ENCODE measurements at places on chromosomes 5 and 9. TPM values are rescaled to one million over a fixed set of nuclear protein-coding genes. Genes with fewer than 3 reads are reported as not detected.
A peak's percentile ranks its signal among the peaks of the same experiment; 100 is the strongest.

DNA sequence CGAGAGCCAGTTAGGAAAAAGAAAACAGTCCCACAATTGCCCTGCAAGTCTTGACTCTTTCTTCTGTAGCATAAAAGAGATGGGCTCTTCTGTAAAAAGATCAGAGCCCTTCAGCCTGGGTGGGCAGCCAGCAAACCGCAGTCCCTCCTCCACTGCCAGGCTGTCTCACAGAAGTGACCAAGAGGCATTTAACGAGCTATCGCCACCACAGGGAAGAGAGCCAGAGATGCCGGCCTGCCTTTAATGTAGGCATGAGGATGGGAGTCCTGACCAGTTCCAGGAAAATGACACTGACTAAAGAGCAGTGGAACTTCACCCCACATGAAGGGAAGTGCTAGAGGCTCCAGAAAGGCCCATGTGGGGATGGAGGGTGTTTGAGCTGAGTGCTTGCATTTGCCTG lies 264.6 kb downstream of the NDUFS4 start:
- DNase-seq = no peak

- no peak for DNase-seq
Observed at GRCh38 chr9:97864396-97864795, 11.4 kb downstream of the FOXE1 start.

DNA sequence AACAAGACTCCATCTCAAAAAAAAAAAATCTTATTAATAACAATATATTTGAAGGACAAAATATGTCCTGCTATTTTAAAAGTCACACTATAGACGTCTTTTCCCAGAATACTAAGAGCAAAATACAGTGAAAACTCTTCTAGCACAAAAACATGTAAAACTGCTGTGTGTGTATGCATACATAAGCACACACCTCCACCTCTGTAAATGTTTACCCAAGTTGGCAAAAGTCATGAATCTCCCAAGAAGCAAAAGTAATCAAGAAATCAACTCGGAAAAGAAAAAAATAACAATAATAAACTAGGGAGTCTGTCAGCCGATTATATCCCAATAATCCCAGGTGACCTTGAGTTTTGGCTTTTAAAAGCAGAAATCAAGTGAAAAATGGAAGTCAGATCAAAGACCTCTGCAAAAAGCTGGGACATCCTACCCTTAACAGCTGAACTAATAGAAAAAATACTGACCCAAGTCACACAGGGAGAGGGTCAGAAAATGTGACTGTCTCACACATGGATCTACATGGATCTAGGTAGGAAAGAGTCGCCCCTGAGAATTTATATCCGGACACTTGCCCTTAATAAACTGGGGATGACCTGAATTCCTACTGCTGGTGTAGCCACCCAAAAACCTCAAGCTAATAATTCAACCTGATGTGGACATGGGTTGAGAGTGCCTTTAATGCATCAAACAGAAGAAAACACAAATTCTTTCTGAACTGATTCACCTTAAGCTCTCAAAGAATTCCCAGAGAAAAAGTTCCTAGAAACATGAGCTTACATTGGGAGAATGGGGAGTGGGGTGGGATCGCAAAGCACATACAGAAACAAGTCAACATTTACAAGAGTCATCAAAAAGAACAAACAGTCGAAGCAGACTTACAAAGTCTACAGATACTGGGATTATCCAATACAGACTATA lies 29.9 kb downstream of the LPAR1 start:
- DNase-seq = no peak

- DNase-seq = no peak
Observed at GRCh38 chr9:37150415-37150814, 30.0 kb downstream of the ZCCHC7 start.

DNA sequence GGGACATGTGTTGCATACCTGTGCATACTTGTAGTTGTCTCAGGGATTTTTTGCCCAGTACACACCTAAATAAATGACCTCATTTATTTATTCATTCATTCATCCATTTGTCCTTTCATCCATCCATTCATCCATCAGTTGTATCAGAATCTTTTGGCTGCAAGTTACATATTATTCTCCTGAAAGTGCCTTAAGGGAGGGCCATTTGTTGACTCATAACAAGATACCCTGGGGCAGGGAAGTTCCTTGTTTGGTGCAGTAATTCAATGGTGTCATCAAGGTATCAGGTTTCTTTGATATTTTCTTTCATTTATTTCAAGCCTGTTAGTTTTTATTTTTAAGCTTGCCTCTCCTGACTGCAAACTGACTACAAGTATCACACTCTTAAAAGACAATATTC lies 597.9 kb upstream of the TLE4 start:
- peak; percentile 45 for DNase-seq

- DNase-seq = no peak
Observed at GRCh38 chr5:62340392-62340791, 34.4 kb downstream of the KIF2A start.

GRCh38 chr5:39283231-39283818 lies 64.0 kb upstream of the FYB1 start:
- DNase-seq = peak; percentile 4

- DNase-seq = no peak
Observed at GRCh38 chr5:132896685-132897084, 23.2 kb downstream of the LEAP2 start.

- DNase-seq = no peak
Observed at GRCh38 chr9:110124439-110124838, 83.5 kb downstream of the C9orf152 start.

DNA sequence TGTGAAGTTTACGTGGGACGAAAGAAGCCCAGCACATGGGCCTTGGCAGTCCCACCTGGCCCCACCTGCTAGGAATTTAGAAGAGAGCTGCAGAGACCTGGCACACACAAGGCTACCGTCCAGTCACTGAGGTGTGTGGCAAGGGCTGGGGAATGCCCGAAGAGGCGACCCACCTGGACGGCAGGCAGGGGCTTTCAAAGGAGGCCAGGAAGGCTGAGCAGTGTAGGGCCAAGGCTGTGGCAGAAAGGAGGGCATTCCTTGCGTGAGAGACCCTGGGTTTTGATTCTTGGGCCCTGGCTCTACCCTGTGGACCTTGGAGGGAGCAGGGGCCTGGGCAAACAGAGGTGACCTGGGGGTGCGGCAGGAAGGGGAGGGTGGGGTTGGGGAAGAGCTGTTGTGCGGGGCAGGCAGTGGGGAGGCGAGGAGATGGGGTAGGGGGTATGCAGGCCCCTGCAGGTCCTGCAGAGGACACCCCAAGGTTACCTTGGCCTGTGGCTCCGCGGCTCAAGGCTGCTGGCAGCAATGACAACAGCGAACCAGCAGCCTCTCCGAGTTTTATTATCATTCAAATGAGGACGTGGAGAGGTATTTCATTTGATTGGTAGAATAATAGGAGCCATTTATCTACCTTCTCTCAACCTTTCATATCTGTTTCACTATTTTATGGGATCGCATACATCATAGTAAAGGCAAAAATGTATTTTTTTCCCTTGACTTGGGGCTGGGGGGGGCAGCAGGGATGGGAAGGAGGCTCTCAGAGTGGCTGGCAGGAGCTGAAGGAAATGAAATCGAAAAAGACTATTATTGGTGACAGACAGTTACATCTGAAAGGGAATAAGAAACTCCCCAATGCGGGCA lies 24.8 kb downstream of the TSPAN17 start:
- DNase-seq = no peak

GRCh38 chr5:170752257-170753215 lies 31.0 kb upstream of the GABRP start:
- DNase-seq = no peak

DNA sequence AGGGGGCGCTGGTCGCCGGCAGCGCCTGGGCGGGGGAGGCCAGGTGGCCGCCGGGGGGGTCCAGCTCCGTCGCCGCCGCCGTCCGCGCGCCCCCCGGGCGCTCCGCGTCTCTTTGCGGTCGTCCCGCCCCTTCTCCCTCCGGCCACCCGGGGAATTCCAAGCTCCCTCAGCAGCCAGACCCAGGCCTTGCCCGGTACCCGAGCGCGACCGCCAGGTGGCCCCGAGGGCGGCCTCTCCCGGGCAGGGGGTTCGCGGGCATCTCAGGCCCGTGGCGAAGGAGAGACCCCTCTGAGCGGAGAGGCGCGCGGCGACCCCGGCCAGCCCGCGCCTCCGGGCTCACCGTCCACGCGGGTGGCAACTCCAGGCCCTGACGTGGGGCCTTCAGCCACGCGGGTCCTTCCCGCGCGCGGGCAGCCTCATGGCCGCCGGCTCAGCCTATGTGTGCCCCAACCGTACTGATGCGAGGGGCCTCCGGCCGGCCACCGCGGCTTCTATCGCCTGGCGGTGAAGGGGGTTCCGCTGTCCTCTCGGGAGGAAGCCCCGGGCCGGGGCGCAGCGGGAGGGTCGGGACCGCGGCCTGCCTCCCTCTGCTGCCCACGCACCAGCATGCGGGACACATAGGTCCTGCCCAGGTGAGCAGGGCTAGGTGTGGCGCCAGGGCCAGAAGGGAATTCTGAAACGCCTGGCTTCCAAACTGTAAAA lies 529 bp upstream of the NRARP start:
- DNase-seq = no peak

DNA sequence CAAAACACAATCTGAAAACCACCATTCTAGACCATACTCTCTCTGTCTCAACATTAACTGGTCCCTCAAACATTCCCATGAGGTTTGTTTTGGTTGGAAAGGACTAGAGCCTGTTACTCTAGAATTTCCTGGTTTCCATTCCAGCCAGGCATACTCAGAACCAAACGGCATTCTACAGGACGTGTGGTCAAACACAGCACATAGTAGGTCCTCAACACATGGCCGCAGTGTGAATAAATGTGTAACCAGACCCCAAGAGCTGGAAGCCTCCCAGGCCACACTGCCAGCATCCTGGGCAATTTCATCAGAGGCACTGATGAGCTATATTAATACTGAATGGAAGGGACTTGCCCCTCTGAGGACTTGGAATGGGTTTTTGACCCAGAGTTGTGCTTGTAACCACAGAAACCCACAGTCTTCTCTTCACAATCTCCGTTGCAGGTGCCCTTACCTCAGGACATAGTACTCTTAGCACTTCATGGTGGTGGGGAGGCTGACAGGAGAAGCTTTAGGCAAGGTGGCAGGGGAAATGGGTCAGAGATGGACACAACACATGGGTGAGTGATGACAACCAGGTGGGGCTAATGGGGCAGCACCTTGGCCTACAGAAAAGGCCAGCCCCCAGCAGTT lies 66.0 kb downstream of the ZNF366 start:
- DNase-seq = no peak

GRCh38 chr5:128480906-128481633 lies 57.0 kb downstream of the FBN2 start:
- no peak for DNase-seq

DNA sequence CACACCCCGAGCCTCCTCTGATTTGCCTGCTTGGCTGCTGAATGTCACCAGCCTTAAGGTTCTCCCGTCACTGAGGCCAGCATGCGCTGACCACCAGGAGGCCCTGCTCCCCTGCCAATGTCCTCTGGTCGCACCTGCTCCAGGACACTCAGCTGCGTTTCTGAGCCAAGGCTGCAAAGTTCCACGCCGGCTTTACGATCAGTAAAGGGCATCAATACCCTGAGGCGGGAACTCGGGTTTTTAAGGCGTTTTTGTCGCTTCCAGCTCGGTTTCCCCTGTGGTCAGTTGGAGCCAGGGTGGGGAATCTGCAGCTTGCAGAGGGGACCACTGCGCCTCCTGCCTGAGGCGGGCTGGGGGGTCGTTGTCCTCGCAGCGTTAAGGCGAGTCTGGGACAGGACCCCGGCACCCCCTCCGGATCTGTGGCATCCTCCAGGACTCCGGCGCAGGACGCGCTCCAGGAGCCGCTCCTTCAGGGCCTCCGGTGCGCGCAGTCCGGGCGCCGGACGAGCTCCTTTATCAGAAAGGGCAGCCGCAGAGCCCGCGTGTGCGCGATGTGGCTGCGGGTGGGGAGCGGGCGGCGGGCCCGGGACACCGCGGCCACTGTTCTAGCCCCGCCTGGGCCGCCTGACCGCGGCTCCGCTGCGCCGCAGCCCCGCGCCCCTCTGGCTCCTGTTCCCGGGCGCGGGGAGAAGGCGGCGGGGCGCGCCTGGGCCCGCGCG lies 24.1 kb upstream of the FLT4 start:
- no peak for DNase-seq

DNA sequence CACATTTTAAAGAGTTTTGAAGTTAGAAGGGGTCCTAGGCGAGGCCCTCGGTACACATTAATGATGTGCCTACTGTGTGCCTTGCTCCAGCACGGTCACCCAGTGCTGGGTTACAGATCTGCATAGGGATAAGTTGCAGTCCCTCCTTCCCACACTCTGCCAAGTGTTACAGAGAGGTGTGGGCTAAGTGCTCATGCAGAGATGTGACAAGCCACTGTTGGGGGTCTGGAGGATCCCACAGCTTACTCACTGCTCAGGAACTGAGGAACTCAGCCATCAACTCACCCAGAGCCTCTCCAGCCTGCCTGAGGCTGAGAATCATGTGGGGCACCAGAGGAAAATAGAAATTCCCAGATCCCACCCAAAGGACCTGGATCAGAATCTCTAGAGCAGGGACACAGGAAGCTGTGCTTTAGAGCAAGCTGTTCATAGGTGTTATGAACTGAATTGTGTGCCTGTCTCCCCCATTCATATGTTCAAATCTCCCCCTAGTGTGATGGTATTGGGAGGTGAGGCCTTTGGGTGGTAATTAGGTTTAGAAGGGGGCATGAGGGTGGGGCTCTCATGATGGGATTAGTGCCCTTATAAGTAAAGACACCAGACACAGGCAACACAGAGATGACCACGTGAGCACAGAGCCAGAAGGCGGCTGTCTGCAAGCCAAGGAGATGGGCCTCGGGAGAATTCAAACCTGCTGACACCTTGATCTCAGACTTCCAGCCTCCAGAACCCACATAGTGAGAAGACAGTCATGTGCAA lies 164.1 kb downstream of the HSD17B3 start:
- DNase-seq = no peak

- DNase-seq = no peak
Observed at GRCh38 chr9:90511711-90512110, 130.9 kb downstream of the DIRAS2 start.

GRCh38 chr9:113508111-113508749 lies 44.7 kb downstream of the RGS3 start:
- no peak for DNase-seq

DNA sequence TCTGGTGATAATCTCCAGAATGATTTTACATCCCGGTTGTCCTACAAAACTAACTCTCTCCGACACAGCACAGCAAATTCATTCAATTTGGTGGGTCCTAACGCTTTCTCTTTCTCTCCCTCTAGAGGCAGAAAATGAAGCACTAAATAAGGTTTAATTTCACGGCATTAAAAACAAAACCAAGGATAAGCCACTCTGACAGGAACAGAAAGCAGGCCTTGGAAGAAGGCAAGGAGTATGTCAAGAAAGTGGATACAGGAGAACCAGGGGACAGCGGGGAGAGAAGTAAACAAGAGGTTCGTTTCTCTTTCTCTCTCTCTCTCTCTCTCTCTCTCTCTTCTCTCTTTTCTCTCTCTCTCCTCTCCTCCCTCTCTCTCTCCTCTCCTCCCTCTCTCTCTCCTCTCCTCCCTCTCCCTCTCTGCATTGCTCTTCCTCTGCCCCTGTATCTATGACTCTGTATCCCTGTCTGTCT lies 49.8 kb downstream of the EBF1 start:
- DNase-seq = no peak

- DNase-seq = no peak
Observed at GRCh38 chr9:113257863-113258262, 17.5 kb downstream of the CDC26 start.

AMBP gene
- 0.23 TPM for polyA plus RNA-seq

KCNIP1 gene
- not detected for polyA plus RNA-seq

DENND1A gene
- polyA plus RNA-seq = 24.0 TPM

LECT2 gene
- polyA plus RNA-seq = 0.10 TPM

LCN1 gene
- polyA plus RNA-seq = not detected

TEK gene
- 0.71 TPM for polyA plus RNA-seq

RBM27 gene
- polyA plus RNA-seq = 19.0 TPM

PDGFRB gene
- polyA plus RNA-seq = 276 TPM

PCDHB9 gene
- 0.49 TPM for polyA plus RNA-seq

STK10 gene
- 12.1 TPM for polyA plus RNA-seq

KCNMB1 gene
- 0.04 TPM for polyA plus RNA-seq

GLDC gene
- 0.44 TPM for polyA plus RNA-seq

DOCK8 gene
- 0.07 TPM for polyA plus RNA-seq

CCNJL gene
- 0.71 TPM for polyA plus RNA-seq
